ENCODE measurements at places on chromosomes 5 and 9.

DNA sequence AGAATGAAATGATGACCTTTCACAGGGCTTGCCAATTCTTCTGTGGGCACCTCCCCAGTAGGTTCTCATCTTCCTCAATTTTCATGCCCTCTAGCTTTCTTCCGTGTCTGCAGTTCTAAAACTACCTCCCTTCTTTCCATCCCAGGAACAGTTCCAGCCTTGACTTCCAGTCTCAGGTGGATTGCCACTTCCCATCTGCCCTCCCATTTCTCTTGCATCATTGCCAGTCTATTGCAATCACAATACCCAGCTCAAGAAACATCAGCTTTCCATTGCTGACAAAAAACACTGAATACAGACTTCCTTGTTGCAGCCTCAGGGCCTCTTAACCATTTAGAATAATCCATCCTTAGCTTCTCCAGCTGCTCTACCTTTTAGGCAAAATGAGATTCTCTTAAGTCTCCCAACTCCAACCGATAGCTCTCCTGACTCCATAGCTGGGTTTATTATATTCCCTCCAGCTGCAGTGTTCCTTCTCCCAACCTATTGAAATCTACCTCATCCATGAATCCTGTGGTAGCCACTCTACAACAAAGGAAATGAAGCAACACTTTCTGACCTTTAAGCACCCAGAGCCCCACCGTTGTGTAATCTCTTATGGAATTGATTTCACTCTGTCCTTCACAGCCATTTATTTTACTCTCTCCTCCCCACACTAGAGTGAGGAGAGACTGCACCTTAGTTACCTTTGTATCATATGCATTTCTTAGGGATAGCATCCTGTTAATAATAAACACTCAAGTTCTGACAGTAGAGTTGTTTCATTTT, 75.6 kb upstream of the PCA3 start:
- no peak for DNase-seq

GRCh38 chr5:140255460-140256157, 47.3 kb downstream of the PFDN1 start:
- no peak for DNase-seq

GRCh38 chr5:139132515-139132914, 65.7 kb downstream of the SIL1 start:
- DNase-seq: no peak

DNA sequence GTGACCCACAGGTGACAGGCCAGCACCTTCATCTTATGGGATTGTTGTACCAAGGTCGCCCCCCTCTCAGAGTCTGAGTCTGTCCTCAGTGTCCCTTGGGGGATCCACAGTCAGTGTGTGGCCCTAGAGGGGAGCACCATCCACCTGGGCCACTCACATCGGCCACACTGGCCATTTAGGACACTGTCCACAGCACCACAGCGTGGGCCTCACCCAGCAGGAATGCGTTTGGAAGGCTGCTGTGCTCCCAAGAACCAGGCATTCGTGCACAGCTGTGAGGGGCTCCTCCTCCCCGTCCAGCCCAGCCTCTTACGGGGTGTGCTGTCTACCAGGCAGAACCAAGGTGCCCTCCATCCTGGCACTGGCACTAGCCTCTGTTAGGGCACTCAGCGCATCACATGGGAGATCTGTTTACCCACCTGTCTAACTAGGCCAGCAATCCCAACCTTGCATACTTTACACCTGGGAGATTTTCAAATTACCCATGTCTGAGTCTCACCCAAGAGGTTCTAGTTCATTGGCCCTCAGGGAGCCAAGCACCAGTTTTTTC, 24.5 kb upstream of the UBE2QL1 start:
- DNase-seq: no peak

Measured in A172 (cell line).